ENCODE measurements at places on chromosomes 11 and 22.

DNA sequence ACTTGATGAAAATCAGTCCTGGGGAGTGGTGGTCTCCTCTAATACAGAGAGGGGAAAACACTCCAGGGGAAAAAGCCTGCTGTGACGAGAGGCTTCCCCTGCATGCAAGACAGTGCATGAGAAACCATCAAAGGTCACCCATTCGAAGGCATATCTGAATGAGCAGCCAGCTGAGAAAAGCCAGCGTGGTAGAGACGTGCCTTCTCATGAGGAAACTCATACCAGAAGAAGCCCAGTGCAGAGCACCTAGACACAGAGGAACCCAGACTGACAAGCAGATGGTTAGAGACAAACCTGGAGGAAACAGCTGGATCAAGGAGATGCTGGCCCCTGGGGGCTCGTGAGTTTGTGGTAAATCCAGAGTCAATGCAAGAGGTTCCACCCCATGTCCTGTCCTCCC lies 534.8 kb downstream of the BRD1 start:
- no peak for DNase-seq

- DNase-seq = peak; percentile 50
Observed at GRCh38 chr11:62340269-62340901, 3.1 kb downstream of the ASRGL1 start.

- peak; percentile 50 for DNase-seq
Observed at GRCh38 chr11:16613512-16614381, 124.7 kb upstream of the C11orf58 start.

GRCh38 chr11:128511712-128512111 lies 75.6 kb downstream of the ETS1 start:
- no peak for DNase-seq

GRCh38 chr11:1785749-1786413 lies 22.2 kb upstream of the CTSD start:
- no peak for DNase-seq

DNA sequence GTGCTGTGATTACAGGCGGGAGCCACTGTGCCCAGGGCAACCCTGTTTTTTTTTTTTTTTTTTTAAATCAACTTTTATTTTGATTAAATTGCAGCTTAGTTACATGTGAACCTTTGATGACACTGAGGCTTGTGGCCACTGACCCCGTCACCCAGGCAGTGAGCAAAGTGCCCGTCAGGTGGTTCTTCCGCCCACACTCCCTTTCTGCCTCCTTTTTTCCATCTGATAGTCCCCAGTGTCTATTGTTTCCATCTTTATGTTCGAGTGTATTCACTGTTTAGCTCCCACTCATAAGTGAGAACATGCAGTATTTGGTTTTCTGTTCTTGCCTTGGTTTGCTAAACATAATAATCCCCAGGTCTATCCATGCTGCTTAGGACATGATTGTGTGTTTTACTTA lies 110.9 kb upstream of the GRK3 start:
- DNase-seq = no peak

GRCh38 chr11:101723371-101723770 lies 139.6 kb upstream of the TRPC6 start:
- DNase-seq = no peak
